ENCODE measurements at places on chromosomes 2 and 18.

- no peak for DNase-seq
These were observed 59.4 kb upstream of the NEDD4L start for GRCh38 chr18:57984490-57985115.

DNA sequence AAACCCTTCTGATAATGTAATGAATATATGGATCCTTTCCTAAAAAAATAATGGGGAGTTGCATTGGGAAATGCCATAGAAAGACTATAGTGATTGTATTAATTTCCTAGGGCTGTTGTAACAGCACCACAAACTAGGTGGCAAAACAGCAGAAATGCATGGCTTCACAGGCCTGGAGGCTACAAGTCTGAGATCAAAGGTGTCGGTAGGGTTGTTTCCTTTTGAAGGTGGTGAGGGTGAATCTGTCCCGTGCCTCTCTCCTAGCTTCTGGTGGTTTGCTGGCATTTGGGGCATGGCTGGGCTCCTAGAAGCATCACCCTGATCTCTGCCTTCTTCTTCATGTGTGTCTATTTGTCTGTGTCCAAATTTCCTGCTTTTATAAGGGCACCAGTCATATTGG, 149.7 kb downstream of the INHBB start:
- no peak for DNase-seq

DNA sequence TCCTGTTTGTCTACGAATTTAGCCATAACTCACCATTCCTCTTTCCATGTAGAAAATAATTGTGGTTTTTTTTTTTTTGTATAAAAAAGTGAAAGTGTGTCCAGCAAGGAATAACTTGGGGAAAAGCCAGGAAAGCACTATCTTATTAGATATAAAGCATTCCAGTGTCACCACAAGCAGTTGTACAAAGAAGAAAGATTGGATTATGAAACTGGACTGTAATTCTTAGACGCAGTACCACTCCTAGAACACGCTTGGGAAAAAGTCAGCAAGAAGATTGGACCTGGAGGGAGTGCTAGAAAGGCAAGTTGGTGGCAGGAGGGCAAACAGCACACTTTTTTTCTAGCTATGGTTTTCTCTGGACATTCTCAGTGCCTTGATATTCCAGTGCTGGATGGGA, 186.7 kb downstream of the PARD3B start:
- no peak for DNase-seq

DNA sequence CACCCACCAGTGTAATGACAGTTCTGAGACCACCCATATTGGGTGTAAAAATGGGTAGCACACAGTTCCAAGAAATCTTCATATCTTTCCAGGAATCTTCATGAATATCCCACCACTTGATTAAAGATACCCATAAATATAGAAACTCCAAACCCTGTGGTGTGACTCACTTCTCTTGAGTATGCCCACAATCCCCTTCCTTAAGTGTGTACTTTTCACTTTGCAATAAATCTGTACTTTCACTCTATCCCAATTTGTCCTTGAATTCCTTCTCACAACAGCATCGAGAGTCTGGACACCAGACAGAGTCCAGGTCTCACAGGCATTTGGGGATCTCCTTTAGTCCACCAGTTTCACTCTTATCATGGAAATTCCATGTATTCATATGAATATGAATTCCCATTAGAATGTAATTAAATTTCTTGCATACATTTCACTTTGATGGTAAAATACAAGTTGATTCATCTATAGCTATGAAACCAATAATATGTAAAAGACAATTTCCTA, 287.0 kb upstream of the SESTD1 start:
- DNase-seq, result no peak

- no peak for DNase-seq
These were observed 9.5 kb downstream of the WDR7 start for GRCh38 chr18:56660655-56661054.

DNA sequence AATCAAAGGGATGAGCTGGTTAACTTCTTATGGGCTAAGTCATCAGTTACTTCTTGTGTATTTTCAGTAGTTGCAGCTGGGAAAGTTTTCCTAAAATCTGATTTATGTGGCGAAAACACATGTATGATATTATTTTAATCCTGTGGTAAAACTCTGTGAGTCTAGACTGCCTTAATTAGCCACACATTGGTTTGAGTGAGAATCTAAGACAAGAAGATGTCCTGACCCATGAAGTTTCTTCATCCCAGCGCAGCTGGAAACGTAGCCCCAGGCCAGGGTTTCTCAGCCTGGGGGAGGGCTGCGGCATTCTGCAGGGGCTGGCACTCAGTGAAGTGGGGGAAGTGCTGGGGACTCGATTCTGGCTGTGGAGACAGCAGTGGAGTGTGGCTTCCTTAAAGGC, 44.7 kb upstream of the INHBB start:
- DNase-seq, result no peak

- DNase-seq, result no peak
These were observed 11.0 kb downstream of the TBR1 start for GRCh38 chr2:161426922-161427663.

DNA sequence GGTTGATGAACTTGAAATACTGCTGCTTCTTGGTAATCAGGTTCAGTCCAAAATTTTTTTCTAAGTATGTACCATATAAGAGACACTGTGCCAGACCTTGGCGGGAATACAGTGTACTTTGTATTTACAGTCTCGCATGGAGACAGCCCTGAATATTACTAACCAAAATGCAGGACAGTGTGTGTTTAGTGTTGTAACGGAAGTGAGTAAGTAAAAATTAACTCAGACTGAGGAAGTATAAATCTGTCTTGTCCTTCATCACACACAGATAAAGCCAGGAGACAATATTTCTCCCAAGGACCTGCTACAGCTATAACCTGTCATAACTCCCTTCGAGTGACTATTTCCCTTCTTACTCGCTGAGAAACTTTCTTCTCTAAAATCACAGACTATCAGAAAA, 76.9 kb downstream of the ACTR3 start:
- no peak for DNase-seq

DNA sequence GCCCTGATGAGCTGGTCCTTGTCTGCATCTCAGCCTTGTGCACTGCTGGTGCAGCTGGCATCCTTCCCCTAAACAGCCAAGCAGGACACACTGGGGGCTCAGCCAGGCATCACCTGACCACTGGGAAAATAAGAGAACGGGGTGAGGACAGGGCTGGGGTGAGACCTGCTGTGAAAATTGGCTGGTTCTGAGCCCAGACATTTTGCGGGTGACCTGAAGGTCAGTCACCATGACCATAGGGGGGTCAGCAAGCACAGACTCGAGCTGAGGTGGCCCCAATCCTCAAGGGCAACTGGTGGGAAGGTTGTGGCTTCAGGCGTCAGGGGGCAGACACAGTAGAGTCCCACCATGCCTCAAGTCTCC, 144.9 kb upstream of the TWIST2 start:
- no peak for DNase-seq

DNA sequence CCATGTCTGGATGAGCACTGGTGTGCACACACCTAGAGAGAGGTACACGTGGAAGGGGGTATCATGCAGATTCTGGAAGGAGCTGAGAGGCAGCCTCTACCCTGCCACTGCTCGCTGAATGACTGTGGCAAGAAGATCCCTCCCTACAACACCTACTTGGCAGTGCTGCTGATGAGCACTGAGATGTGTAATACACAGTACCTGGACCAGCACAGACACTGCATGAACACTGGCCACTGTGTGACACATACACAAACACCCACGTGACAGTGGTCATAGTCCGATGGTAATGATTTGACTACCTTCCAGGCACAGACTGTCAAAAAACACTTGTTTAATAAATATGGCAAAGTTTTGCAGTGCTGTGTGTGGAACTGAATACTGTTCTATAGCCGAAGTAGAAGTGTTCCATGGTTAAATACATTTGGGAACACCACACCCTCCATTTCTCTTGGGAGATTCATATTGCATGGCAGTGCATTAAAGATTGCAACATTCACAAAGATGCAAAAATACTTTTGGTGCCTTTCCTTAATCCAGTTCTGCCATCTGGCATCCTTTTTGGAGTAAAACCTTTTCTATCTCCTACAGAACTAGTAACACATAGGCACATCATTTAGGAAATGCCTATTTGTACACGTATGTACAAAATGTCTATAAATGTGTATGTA, 29.6 kb downstream of the MRPS5 start:
- DNase-seq, result no peak

DNA sequence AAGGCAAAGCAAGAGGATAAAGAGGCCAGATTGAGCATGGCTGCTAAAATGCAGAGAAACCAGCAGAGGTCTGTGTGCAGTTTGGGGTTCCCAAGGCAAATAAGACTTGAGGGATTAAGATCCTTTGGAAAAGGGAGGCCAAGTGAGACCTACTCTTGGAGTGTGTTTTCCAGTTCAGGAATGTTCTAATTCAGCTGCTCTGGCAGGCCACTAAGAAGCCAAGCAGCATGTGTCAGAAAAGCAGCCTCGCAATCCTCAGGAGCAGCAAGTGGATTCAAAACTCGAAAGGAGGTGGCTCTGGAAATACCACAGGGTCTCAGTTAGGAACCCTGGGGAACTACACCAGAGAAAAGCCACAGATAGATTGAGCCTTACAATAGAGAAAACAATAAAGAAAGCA, 569.2 kb downstream of the METTL4 start:
- no peak for DNase-seq

- DNase-seq, result no peak
These were observed 18.0 kb downstream of the C2orf74 start for GRCh38 chr2:61179701-61180639.

GRCh38 chr2:23422089-23423061, 37.4 kb downstream of the KLHL29 start:
- no peak for DNase-seq

DNA sequence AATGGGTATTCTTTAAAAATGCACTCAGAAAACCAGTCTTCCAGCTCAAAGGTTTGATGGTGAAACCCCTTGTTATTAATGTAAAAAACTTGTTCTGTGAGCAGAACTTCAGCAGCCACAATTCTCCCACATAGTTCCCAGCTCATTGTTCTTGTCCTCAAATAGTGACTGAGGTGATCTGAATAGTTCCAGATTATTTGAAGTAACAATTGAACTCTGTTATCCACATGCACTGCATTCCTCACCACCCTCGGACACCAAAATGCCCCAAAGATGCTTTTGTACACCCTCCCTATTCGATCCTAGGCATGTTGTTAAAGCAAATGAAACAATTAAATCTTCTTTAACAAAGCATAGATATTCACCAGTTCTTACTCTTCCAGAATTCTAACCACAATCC, 2186.8 kb upstream of the CELF4 start:
- DNase-seq, result no peak

DNA sequence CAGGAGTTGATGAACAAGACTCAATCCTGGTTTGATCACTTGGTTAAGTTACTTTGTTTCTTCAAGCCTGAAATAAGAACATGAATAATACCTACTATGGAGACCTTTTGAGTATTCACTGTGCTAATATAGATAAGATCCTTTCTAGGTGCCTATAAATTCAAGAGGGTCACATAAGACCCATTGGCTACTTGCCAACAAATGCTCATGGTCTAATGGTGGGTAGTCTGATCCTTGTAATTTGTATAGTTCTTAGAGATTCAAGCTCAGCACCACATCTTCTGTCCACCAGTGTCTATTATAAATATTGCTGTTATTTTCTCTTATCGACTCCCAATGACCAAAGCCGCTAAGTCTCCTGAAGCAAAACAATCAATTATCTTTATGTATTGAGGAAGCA, 27.4 kb upstream of the ACSL3 start:
- no peak for DNase-seq

- no peak for DNase-seq
These were observed 15.9 kb downstream of the ERFE start for GRCh38 chr2:238174701-238175100.

- no peak for DNase-seq
These were observed 125.5 kb downstream of the MC4R start for GRCh38 chr18:60247103-60247502.

DNA sequence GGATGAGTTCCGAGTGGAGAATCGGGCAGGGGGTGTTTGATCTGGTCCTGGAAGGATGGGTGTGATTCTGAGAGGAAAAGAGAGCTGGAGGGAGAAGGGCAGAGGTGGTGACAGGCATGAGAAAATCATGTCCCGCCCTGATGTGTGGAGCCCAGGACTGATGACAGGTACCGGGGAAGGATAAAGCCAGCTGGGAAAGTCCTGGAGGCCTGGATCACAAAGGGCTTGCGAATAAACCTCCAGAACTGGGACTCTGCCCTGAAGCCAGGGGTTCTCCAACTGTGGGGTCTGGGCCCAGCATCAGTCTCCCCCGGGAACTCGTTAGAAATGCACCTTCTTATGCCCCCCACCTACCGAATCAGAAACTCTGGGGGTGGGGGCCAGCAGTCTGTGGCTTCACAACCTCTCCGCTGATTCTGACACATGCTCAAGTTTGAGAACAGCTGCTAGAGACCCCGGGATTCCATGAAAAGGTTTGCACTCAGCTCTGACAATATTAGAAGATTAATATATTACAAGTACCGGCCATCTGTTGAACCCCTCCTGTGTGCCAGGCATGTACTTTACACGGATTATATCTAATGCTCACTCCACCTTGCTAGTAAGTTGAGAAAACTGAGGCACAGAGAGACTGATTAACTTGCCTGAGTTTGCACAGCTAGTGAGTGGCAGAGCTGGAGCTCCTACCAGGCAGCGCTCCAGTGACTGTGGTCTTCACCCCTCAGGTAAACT, 8.0 kb downstream of the TNFRSF11A start:
- no peak for DNase-seq

DNA sequence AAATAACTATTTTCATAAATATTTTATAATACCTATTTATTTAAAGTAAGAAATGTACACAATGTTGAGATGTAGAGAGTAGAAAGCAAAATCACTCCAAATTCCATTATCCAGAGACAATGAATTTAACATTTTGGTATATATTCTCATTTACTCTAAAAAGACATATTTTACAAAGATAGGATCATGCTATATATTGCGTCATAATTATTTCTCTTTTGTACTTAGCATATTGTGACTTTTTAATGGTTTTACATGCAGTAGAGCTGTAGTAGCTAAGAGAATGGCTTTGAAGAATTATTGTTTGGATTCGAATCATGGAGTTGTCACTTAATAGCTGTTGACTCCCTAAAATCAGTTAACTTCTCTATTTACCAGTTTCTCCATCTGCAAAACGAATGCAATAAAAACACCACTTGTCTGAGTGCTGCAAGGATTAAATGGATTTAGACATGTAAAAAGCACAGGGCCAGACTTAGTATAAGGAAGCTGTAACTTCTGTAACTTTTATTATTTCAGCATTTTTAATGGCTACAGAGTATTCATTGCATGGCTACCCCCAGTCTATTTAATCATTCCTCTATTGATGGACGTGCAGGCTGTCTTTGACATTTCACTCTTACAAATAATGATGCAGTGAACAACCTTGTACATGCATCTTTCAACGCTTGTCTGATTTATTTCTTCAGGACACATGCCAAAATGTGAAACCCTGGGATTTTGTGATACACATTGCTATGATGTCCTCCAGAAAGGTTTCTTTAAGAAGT, 33.2 kb downstream of the KCNS3 start:
- no peak for DNase-seq

DNA sequence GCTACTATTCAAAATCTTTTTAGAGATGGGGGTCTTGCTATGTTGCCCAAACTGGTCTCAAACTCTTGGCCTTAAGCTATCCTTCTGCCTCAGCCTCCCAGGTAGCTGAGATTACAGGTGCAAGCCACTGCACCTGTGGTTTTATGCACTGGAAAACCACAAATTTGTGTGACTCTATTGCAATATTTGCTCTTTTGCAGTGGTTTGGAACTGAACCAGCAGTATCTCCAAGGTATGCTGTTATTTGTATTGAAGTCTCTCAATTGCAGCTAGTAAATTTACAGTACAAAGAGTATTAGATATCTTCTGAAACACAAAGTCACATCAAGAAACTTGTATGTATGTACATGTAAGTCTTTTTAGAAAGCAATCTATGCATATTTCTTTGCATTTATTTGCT, 46.2 kb downstream of the PPP4R1 start:
- DNase-seq, result no peak

GRCh38 chr2:136116151-136116812, 1.7 kb downstream of the CXCR4 start:
- DNase-seq, result no peak

Data from H54 (cell line).